Pulmonary artery endothelial cell (primary cell): ENCODE measurements at places on chromosomes 7 and 10. TPM values are rescaled to one million over a fixed set of nuclear protein-coding genes. Genes with fewer than 3 reads are reported as not detected.

The BRAT1 gene
- 19.2 and 31.2 TPM in 2 replicates for total RNA-seq

The ANKRD2 gene
- 0.78 and 1.8 TPM in 2 replicates for total RNA-seq

The HOXA2 gene
- 0.59 and 1.0 TPM in 2 replicates for total RNA-seq

The HTR7 gene
- 0.13 and 0.28 TPM in 2 replicates for total RNA-seq

The CYP26A1 gene
- total RNA-seq, result 0.07 and 0.21 TPM in 2 replicates

The MRPS17 gene
- 20.9 and 32.6 TPM in 2 replicates for total RNA-seq

The SHH gene
- 0.20 TPM in 1 of 2 replicates, not detected in the other for total RNA-seq

GRCh38 chr10:111522141-111522540 is 445.3 kb downstream of the ADRA2A start:
- DNase-seq, result no peak

DNA sequence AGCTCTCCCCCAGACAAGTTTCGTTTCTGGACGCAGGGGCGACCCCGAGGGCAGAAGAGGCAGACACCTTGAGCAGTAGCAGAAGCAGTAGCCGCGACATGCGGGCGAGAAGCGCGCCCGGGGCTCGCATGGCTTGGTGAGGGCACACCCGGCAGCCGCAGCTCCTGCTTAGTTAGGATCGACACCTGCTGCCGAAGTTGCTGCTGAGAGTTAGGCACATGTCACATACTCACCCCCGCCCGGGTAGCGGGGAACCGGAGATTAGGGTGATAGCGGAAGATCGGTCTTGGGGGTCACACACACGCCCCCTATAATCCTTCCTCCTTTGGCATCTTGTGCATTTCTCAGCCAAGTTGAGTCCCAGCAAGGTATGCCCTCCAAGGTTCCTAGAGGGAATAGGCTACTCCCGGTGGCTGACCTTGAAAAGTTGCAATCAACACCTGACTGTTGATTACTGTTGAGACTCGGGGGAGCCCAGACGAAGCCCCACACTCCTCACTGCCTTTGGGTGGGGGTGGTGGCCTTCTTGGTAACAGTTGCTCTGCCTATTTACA is 668 bp downstream of the GPR37 start:
- no peak for DNase-seq

DNA sequence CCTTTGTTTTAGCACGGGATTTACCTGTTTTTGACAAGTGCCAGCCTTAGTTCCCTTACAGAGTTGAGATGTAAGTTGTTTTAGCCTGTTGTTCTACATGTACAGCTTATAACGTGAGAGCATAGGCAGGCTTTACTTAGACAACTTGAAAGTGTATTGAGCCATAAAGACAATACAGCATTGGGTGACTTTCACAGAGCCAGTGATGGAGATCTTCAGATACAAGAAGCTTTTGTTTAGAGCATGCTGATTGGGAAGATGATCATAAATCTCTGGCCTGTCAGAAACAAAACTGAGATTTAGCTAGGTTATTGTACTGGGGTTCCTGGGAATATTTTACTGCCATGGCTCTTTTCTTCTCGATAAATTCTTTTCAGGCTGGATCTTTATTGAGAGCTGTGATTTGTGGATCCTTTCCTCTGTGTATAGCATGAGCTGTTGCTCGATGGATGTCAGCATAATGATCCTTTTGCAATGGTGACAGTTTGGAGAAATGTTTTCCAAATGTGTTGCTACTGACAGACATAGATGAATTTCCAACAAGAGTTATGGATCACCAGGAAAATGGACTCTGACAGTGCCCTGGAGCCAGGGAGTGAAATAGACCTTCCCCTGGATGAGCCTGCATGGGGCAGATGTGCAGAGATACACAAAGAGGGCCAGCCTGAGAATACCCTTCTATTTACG is 30.2 kb downstream of the LHFPL3 start:
- DNase-seq, result no peak

- DNase-seq, result no peak
Observed at GRCh38 chr10:126663880-126664279, 6.6 kb downstream of the C10orf90 start.

DNA sequence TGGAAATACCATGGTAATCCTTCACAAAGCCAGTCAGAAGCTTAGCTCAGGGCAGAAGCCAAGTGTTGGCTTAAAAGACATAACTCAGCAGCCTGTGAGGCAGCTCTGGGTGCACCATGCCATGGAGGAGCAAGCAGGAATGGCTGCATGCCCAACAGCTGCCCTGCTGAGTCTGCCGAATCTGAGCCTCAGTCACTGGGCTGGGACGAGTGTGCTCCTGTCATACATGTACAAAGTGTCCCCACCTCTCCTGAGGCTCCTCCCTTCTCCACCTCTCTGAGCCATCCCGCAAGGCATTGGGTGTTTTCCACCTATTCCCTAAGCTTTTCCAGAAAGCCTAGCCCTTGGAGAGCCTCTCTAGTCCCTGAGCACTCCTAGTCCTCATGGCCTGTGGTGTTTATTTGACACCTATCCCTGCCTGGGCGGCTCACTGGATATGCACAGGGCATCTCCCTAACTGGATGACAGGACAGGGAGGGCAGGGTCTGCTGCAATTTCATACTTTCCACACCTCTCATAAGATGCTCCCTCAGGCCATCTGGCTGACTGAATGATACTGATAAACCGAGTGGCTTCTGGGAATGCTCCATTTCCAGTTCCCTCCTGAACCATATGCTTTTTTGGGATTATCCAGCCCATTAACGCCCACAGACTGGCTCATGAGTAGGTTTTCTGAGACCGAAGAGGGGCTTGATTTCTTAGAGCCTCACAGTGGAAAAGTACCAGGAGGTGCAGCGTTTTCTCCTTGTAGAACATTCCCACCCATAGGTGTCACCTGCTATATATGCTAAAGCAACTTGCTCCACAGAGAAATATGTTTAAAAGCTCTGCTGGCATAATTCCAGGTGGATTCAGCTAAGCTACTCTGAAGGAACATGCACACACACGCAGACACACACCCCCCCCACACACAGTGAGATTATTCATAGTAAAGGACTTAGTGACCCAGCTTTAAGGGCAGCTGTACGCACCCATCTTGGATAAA is 199.3 kb downstream of the SNX10 start:
- no peak for DNase-seq

GRCh38 chr10:28738200-28738599 is 60.9 kb downstream of the BAMBI start:
- DNase-seq, result no peak

DNA sequence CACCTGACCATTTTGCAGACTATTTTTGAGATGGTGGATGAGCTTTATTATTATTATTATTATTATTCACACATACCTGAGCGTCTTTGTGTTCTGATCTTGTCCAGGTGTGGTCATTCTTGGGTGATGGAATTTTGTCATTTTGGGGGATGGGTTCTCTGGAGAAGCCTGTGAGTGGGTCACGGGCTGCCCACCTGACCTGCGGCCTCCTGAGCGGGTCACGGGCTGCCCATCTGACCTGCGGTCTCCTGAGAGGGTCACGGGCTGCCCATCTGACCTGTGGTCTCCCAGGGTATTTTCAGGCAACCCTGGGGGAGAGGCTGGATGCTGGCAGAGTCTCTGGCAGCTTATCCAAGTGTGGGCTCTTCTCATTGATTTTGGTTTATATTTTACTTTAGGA is 7.3 kb downstream of the SCART1 start:
- no peak for DNase-seq

- DNase-seq, result no peak
Observed at GRCh38 chr7:105289704-105290103, 99.0 kb downstream of the SRPK2 start.

GRCh38 chr7:80775482-80775881 is 137.0 kb downstream of the CD36 start:
- DNase-seq, result no peak

DNA sequence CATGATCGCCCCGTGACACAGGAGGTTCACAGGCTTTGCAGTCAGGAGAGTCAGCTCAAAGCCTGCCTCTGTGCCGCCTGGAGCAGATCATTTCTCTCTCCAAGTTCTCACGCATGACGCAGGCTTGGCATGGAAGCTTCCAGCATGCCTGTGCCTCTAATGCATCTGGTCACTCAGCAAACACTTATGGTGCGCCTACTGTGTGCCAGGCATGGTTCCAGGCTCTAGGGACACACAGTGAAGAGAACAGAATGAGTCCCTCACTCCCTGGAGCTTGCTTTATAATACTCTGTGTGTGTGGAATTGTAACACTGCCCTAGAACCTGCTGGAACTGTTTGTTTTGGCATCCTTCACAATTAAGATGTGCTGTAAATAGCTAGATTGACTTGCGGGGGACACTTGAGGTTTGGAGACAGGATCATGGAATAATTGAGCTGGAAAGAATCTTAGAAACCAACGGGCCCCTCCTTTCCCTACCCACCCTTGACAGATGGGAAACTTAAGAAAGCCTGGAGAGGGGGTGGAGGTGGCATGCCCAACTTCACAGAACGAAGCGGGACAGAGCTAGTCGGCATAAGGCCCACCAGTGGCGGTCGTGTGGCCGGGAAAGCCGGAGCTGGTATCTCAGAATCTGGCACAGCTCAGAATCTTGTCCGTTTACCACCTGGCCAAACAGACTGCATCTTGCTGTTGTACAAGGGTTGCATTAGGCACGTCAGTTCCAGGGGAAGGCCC is 4.6 kb upstream of the MYH16 start:
- DNase-seq, result no peak
